A549 treated with Mapracorat at 1 μM for 4 hours (cell line): ENCODE measurements at places on chromosomes 2 and 18. TPM values are rescaled to one million over a fixed set of nuclear protein-coding genes. Genes with fewer than 3 reads are reported as not detected.

The ANKRD62 gene
- total RNA-seq: not detected in 5 replicates

The APOB gene
- total RNA-seq: not detected in 5 replicates

The LAMA1 gene
- total RNA-seq: 0.03 to 0.45 TPM (median 0.06 TPM) in 5 replicates

The VIT gene
- not detected in 5 replicates for total RNA-seq

The UGT1A7 gene
- 3.3 to 5.1 TPM (median 4.0 TPM) in 5 replicates for total RNA-seq

The NYAP2 gene
- total RNA-seq: 0.02 TPM in 1 of 5 replicates, not detected in the others

The ANKMY1 gene
- total RNA-seq: 7.8 to 11.8 TPM (median 9.6 TPM) in 5 replicates

The RTP5 gene
- total RNA-seq: not detected in 5 replicates

The TTR gene
- 0.28 TPM in 1 of 5 replicates, not detected in the others for total RNA-seq

The SAG gene
- not detected in 5 replicates for total RNA-seq

The TMEM178A gene
- 0.12 to 0.27 TPM (median 0.18 TPM) in 4 of 5 replicates, not detected in the other for total RNA-seq

The GPR45 gene
- total RNA-seq: not detected in 5 replicates

The HOXD13 gene
- total RNA-seq: 0.12 to 0.30 TPM (median 0.22 TPM) in 5 replicates

The ELOA2 gene
- total RNA-seq: not detected in 5 replicates

The INPP4A gene
- 5.8 to 9.7 TPM (median 9.4 TPM) in 5 replicates for total RNA-seq

The GKN1 gene
- total RNA-seq: 0.30 to 1.00 TPM (median 0.56 TPM) in 5 replicates

The TFPI gene
- total RNA-seq: 42.2 to 59.1 TPM (median 50.4 TPM) in 5 replicates

The NLRC4 gene
- 0.05 to 0.09 TPM (median 0.05 TPM) in 4 of 5 replicates, not detected in the other for total RNA-seq

The BOLL gene
- total RNA-seq: not detected in 5 replicates

The ANKRD53 gene
- total RNA-seq: 0.11 to 0.30 TPM (median 0.16 TPM) in 3 of 5 replicates, not detected in the others

The TUBB8B gene
- 0.18 TPM in 1 of 5 replicates, not detected in the others for total RNA-seq

The PCARE gene
- not detected in 5 replicates for total RNA-seq

The KLHL14 gene
- total RNA-seq: not detected in 5 replicates

The SLC30A3 gene
- 2.1 to 4.0 TPM (median 3.3 TPM) in 5 replicates for total RNA-seq

The CTIF gene
- 11.6 to 16.1 TPM (median 14.5 TPM) in 5 replicates for total RNA-seq

The HOXD4 gene
- 0.27 to 0.67 TPM (median 0.50 TPM) in 5 replicates for total RNA-seq

The CPO gene
- 0.11 to 0.13 TPM in 2 of 5 replicates, not detected in the others for total RNA-seq

The RHOB gene
- 280 to 437 TPM (median 397 TPM) in 5 replicates for total RNA-seq

The SYT4 gene
- not detected in 5 replicates for total RNA-seq

The SPC25 gene
- total RNA-seq: 15.8 to 21.5 TPM (median 18.6 TPM) in 5 replicates

The CFAP210 gene
- total RNA-seq: 0.27 to 0.81 TPM (median 0.46 TPM) in 5 replicates

The NEUROD1 gene
- total RNA-seq: not detected in 5 replicates

The DSG1 gene
- not detected in 5 replicates for total RNA-seq

The TMEM247 gene
- not detected in 5 replicates for total RNA-seq

The TSPYL6 gene
- total RNA-seq: not detected in 5 replicates

The RAB17 gene
- total RNA-seq: 0.14 to 0.85 TPM (median 0.23 TPM) in 5 replicates

The CDH19 gene
- total RNA-seq: 0.37 to 1.0 TPM (median 0.94 TPM) in 5 replicates
